GM13976 (cell line): ENCODE measurements at places on chromosomes 1 and 21.
A peak's percentile ranks its signal among the peaks of the same experiment; 100 is the strongest.

DNA sequence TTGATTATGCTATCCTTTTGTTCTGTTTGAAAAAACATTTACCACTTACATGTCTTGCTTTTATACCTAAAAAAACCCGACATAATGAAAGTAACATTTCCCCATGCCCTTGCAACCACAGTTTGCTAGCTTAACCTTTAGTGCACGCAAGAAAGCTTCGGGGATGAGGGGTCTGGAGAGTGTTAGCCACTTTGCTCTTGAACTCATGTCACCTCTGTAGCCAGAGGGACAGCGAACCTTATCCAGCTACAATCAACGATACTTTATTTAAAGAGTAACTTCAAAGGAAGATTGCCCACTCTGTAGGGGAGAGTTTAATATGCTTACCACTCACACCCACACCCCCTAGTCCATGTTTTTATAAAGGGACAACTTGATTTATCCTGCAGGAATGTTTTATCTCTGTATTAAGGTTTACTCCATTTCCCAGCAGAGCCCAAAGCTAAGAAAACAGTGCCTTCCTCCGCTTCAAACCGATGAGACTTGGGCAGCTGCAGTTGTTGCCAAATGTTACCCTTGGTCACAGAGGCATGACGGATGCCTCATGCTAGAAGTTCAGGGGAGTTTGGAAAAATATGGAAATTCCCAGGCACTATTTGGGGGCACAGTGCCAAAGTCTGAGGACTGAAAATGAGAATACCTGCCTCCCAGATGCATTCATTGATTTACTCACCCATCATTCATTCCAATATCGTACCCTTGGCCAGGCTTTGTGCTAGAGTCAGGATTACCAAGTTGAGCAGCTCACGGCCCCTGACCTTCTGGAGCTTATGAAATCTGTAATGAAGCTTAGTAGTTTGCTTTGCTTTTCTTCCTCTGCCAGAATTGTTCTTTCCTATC lies 61.4 kb upstream of the VCAM1 start:
- DNase-seq: no peak

- DNase-seq: no peak
Observed at GRCh38 chr1:34794001-34794789, 1.4 kb downstream of the GJA4 start.

DNA sequence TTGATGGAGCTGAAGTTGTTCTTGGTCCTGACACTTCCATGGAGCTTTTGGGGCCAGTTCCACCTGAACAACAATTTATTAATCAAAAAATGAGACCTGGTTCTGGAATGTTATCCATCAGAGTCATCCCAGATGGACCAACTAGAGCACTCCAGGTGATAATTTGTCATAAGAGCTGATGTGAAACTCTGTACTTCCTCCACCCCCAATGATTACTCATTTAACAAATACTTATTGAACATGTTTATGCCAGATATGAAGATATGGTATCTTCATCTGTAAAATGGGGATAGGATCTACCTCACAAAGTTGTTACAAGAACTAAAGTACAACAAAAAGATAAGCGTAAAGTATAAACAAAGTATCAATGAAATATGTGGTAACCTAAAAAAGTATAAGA lies 153.2 kb downstream of the VPS13D start:
- no peak for DNase-seq

GRCh38 chr1:89147678-89148658 lies 22.1 kb upstream of the GBP2 start:
- no peak for DNase-seq

GRCh38 chr1:203555076-203555475 lies 61.1 kb downstream of the OPTC start:
- DNase-seq: no peak

GRCh38 chr1:29698033-29698432 lies 461.7 kb downstream of the PTPRU start:
- no peak for DNase-seq

GRCh38 chr1:109391157-109391556 lies 6.6 kb downstream of the SORT1 start:
- DNase-seq: no peak

DNA sequence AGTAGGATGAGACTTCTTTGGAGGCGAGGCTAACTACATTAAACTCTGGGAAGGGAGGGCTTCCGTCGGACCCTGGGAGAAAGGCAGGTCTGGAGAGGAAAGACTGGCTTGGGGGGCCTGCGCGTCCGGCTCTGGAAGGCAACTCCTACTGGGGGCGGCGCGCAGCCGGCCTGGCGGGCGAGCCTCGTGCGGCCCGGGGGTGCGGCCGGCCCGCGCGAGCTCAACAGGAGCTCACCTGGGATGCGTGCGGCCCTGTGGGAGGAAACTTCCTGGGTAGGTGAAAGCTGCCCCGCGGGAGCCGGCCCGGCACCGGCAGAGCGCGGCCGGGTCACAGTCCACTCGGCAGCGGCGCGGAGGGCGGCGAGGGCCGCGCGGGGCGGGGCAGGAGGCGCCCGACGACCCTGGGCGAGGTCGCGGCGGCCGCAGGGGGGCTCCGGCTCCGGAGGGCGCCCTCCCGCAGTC lies 449 bp downstream of the EPS15 start:
- peak; percentile 46 for DNase-seq

GRCh38 chr21:17388226-17388625 lies 124.6 kb upstream of the CXADR start:
- DNase-seq: no peak

DNA sequence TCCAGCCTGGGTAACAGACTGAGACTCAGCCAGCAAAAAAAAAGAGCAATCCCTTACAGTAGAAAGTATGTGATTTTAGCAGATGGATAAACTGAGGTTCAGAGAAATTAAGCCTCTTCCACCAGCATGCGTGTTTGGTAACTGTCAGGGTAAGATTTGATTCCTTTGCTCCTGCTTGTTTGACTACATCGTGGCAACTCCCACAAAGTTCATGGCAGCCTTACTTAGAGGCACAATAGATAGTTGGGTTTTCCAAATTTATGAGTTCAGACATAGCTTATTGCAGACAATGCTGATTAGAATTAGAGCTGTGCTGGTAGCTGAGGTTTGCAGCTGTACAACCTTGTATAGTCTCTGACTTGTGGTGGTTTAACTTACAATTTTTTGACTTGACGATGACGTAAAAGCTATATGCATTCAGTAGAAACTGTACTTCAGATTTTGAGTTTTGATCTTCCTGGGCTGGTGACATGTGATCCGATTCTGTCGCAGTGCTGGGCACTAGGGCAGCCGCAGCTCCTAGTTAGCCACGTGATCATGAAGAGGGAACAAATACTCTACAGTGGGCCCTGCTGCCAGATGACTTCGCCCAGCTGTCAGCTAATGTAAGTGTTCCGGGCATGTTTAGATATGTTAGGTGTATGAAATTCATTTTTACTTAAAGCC lies 167.8 kb downstream of the DHRS3 start:
- DNase-seq: no peak

GRCh38 chr1:92298213-92298572 lies 594 bp downstream of the GLMN start:
- no peak for DNase-seq

DNA sequence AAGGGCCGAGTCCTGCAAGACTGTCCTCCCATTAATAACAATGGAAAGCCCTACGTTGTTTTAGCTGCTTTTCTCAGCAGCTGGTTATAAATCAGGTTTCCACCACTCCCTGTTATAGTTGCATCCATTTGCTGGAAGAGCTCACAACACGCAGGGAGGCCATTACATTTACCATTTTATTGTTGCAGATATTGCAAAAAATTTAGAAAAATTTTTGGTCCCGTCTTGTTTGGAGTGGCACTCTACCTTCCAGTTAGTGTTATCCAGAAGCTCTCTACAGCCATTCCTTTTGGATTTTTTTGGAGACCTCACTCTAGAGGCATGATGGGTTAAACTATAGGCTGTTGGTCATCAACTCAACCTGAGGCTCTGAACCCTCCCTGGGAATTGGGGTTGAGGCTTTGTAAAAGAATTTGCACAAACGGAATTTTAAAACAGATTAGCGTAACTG lies 1532.1 kb upstream of the TPTE start:
- no peak for DNase-seq

DNA sequence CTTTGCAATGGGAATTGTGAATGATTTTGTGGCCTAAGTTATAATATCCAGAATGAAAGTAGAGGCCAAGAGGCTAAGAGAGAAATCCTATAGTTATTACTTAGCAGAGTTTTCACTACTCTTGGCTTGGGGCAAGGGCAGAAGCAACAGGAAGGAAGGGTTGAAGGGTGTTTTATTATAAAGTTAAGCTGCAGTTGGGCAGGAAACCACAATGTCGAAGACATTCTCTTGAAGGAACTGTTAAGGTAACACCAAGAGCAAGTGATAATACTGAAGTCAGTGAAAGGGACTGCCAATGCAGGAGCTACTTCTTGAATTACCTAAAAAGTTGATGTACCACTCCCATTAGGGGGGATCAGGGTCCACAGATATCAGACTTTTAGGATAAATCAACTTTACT lies 8.3 kb downstream of the XCL2 start:
- peak; percentile 23 for DNase-seq

- DNase-seq: no peak
Observed at GRCh38 chr1:17764591-17764990, 9.5 kb downstream of the ACTL8 start.

GRCh38 chr21:33490991-33491372 lies 534 bp downstream of the DNAJC28 start:
- DNase-seq: no peak

- DNase-seq: no peak
Observed at GRCh38 chr1:155261493-155261851, 688 bp downstream of the SCAMP3 start.

GRCh38 chr1:58726581-58726980 lies 26.7 kb upstream of the MYSM1 start:
- no peak for DNase-seq

DNA sequence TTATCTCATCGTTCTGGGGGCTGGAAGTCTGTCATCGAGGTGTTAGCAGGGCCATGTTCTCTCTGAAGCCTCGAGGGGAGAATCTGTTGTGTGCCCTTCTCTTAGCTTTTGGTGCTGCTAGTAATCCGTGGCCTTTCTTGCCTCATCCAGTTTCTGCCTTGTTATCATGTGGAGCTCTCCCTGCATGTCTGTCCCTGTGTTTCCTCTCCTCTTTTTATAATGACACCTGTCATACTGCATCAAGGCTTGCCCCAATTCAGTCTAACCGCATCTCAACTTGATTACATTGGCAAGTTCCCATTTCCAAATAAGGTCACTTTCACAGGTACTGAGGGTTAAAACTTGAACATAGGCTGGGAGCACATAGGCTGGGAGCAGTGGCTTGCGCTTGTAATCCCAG lies 82.6 kb upstream of the CNIH3 start:
- no peak for DNase-seq

GRCh38 chr1:46188295-46189030 lies 9.8 kb downstream of the POMGNT1 start:
- DNase-seq: no peak

DNA sequence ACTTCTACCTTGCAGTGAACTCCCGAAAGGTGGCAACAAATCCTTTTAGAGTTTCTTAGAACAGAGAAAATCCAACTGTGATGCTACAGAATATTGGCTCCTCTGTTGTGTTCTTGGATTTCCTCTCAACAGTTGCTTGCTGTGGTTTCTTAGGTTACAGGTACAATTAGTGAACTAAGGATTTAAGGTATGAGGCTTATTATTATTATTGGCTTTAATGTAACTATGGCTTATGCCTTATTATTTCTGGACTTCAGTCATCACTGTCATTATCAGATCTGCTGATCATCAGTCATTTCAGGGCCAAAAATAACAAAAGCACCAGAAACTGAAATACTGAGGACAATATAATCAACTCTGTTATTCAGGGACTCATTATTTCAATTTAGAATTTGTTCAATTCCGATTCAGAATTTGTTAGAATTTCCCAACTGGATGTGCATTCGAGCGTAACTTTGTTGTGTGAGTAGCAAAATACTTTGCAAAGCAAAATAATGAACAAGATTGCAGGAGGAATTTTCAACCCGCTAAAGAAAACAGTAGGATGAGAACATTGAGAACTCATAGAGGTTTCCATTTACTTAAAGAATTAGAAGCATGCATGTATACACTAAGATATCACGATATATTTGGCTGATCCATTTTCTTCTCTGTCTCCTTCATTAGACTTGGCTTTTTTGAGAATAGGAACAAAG lies 65.5 kb upstream of the AK4 start:
- no peak for DNase-seq

DNA sequence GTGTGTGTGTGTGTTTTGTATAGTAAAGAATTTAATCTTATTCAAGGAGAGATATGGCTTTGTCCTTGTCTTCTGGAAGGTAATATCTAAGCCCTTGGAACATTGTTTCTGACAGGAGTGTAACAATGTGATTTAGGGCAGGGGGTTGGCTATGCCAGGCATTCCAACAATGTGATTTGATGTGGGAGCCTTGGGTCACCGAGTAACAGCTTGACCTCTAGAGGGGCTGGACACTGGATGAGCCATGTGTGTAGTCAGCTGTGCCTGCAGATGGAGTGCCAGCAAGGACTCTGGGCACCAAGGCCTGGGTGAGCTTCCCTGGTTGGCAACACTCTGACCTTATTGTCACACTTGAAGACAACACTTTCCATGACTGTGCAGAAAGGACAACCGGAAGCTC lies 336.1 kb upstream of the ZP4 start:
- DNase-seq: no peak

GRCh38 chr21:38798481-38798882 lies 7.2 kb upstream of the ETS2 start:
- no peak for DNase-seq

- no peak for DNase-seq
Observed at GRCh38 chr1:19973616-19974015, 5.8 kb downstream of the PLA2G2A start.

DNA sequence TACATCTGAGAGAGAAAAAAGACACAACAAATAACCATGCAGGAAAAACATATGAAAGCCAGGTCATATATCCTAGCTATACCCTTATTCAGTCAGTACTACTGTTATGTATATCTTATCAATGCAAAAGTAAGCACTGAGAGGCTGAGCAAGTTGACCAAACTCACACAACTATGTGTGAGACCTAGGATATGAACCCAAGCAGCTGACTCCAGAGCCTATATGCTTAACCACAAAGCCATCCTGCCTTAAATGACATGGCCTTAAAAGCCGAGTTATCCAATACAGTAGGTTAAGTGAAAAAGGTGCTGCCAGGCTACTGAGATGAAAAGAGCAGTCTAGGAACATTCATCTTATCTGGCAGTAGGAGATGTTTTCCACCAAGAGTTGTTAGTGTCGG lies 151.6 kb downstream of the RERE start:
- DNase-seq: no peak

DNA sequence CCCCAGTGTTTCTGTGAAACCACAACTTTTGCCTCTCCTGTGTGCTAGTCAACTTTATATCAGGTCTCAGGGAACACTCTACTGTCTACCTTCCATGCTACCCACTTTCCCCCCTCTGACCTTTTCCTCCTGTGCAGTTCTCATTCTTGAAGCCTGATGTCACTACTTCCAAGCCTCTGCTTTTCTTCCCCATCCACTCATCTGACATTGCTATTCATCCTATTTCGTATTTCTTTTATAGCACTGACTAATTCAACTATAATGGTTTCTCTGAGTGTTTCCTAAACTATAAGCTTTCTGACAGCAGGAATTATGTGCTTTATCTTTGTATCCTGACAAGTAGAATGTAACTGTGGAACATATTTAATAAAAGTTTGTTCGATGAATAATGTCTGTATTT lies 18.2 kb upstream of the DPH5 start:
- no peak for DNase-seq
